ENCODE measurements at places on chromosomes 11 and 22. TPM values are rescaled to one million over a fixed set of nuclear protein-coding genes. Genes with fewer than 3 reads are reported as not detected.

Gene SF3B2
- 169 TPM for total RNA-seq

Gene FGF19
- not detected for total RNA-seq

Gene MS4A12
- not detected for total RNA-seq

Gene CLDN5
- 0.04 TPM for total RNA-seq

Gene C11orf87
- not detected for total RNA-seq

Gene MIOX
- total RNA-seq: not detected

Gene OR51B4
- not detected for total RNA-seq

Gene MYRF
- 0.05 TPM for total RNA-seq

Gene CHRM1
- total RNA-seq: not detected

DNA sequence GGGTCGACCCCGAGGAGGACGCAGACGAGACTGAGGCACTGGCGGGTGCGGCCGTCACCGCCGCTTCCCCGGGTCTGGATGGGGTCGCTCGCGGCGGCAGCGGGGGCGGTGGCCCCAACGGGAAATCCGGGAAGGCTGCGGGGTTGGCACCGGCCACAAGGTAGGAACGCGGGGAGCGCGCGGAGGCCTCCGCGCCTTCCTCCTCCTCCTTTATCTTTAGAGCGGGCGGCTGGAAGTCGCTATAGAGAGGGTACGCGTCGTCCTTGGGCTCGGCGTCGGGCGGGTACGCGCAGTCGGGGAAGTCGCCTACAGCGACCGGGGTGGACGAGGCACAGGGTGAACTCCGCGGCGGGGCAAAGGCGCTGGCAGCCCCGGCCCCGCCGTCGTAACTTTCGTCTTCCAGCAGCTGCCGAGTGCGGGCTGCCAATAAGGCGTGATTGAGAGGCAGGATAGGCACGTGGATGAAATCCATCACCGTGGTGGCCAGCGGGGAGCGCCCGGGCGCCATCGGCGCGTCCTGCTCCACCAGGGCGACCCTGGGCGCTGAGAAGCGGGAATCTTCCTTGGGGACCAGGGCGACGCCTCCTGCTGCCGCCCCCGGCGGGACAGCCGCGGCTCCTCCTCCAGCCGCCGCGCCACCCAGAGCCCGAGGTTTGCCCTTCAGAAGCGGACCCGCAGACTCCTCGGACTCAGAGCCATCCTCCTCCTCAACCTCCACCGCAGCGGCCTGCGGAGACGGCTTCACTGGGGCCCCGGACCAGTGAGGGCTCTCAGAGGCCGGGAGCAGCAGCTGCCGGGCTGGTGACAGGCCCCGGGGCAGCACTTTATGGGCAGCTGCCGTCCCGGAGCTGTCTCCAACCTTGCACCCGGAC is 1.7 kb downstream of the PGR start:
- no peak for DNase-seq

- DNase-seq: no peak
These were observed 3.2 kb downstream of the ATM start for GRCh38 chr11:108226036-108226435.

- DNase-seq: no peak
These were observed 19.2 kb upstream of the KDM2A start for GRCh38 chr11:67099831-67100324.

DNA sequence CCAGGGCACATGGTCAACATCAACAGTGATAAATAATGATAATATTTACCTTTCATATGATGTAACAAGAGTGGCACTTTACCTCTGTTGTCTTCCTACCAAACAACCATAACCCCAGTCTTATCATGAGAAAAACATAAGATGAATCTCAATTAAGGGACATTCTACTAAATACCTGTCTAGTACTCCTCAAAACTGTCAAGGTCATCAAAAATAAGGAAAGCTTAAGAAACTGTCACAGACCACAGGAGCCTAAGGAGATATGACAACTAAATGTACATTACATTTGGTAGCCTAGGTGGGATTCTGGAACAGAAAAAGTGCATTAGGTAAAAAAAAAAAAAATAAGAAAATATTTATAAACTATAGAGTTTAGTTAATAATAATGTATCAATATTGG is 118.1 kb downstream of the CCDC34 start:
- DNase-seq: no peak

DNA sequence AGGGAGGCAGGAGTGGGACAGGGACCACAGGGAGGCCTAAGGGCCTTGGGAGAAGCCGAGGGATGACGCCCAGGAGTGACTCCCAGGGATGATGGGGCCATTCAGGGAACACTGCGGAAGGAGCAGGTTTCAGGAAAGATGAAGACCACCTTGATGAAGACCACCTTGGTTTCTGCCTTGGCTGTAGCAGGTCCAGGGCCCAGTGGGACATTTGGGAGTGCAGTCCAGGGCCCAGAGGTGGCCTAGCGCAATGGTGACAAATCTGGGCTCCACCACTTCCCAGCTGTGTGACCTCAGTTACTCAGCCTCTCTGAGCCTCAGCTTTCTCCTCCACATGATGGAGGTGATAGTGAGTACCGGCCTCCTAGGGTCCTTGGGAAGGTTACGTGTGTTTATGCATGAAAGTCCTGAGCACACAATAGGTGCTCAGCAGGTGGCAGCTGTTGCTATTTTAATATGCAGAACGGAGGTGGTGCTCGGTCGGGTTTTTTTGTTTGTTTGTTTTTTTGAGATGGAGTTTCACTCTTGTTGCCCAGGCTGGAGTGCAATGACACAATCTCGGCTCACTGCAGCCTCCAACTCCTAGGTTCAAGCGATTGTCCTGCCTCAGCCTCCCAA is 770 bp downstream of the TSGA10IP start:
- DNase-seq: no peak

DNA sequence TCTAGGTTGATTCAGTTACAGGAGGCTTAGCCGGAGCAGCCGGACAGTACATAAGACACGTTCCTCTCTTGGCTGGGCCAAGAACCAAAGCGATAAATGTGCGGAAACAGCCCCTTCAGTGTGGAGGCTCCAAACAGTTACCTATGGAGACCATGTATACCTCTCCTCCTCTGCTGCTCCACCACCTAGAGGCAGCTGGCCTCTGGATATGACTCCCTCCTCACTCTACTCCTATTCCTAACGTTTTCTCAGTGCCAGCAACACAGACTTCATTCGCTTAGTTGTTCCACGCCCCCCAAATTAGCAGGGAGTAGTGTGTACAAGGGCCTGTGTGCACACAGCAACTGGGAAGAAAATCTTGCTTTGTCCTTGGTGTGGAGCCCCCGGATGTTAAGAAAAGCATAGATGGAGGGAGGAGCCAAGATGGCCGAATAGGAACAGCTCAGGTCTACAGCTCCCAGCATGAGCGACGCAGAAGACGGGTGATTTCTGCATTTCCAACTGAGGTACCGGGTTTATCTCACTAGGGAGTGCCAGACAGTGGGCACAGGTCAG is 362.3 kb upstream of the KIRREL3 start:
- no peak for DNase-seq

DNA sequence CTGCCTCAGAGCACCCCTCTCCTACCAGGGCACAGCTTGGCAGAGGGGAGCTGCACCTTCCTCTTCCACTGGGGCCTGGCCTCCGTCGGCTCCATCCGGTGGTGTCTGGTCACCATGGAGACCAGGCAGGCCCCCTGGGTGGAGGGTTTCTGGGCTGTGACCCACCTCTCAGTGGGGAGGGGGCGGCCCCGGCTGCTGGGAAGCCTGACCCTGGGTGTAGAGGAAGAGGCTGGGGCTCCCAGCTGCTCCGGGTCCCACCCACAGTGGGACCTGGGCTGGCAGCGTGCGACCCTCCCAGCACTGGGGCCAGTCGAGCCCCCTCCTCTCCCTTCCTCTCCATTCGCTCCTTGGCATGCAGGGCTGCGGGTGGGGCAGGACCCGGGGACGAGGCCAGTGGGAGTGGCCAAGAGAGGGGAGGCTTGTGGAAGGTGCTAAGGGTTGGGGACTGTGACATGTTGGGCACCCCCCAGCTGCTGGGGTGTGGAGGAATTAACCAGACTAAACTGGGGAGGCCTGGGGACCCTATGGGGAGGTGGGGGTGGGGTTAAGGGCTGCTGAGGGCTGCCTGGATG is 46.8 kb downstream of the BRSK2 start:
- DNase-seq: no peak

DNA sequence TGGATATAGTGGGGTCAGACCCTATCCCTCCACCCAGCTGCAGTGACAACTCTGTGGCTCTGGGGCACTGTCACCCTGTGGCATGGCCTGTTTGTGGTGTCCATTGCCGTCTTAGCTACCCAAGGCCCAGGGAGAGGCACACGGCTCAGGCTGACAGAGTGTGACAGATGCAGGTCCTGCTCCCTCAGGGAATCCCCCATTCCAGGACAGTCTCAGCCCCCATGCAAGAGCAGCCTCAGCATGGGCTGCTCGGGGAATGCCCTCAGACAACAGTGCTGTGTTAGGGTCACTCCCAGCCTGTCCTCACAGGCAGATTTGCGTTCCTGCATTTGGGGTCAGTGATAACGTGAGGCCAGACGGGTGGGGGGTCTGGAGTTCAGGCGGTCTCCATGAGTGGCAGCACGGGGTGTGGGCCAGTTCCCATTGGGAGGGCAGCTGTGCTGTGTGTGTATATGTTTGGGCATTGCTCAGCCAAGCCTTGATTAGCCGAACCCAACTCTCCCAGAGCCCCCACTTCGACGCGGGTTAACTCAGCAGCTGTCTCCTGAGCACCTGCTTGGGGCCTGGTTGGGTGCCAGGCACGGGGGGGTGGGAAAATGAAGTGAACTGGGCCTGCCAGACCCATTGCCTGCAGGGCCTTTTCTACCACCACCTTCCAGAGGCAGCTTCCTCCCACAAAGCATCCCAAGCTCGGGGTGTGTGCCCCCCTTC is 5.3 kb upstream of the KCNQ1OT1 start:
- DNase-seq: peak; percentile 95

DNA sequence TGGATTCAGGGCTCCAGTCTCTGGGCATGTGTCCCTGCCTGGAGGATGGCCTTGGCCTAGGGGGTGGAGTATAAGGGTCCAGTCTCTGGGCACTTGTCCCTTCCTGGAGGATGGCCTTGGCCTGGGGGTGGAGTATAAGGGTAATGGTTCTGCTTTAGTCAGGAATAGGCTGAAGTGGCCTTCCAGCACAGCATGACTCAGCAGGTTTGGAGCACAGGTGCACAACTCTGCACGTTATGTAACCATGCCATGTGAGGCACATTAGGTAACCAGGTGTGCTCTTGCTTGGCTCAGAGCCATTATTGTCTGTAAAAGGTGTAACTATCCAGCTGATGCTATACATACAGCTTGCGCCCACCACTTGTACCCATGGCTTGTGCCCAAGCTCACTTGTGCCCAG is 48.4 kb upstream of the POLD3 start:
- DNase-seq: no peak

GRCh38 chr11:34205326-34206035 is 100.1 kb downstream of the NAT10 start:
- DNase-seq: no peak

DNA sequence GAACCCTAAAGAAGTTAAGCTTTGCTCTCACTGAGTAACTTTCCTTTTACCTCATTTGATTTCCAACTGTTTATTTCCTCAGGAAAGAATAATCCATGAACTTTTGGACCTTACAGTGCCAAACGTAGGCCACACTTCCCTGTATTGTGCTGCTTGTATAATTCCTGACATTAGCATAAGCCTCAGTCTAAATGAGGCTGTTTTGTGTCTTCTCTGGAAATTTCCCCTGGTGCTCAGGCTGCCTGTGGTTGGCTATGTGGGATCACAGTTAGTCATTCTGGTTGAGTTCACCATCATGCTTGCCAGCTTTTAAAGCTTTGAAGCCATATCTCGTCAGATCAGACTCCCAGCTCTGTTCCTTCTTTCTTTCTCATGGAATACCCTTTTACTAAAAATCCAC is 107.0 kb downstream of the FAM76B start:
- DNase-seq: no peak

GRCh38 chr22:33180356-33180755 is 122.2 kb upstream of the SYN3 start:
- DNase-seq: no peak

DNA sequence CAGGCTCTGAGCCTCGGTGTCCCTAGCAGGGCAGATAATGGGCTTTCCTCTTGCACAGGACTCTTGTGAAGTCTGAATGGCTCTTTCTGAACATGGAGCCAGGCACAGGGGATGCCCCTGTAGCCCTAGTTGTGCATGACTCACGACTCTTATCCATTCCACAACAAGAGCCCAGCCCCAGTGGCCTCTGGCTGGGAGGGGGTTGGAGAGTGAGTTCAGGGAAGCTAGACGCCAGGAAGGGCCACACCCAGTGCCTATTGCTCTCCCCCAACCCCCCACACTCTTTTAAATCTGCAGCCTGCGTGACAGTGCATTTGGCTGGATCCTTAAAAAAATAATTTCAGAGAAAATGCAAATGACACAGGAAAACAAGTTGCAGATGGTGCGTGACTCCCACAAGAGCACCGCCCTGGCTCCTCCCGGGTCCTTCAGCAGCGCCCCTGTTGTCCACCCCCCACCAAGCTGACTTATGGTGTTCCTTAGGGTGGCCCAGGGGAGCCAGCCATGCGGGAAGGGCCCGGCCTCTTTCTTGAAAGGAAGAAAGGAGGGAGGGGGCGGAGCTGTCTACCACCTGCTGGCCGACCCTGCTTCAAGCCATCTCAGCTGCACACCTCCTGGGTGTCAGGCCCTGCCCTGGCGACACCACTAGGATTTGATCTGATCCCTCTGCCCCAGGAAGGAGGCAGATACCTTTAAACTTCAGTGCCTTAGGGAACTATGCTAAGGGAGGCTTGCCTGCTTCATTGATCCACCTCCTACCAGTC is 74.7 kb downstream of the MN1 start:
- peak; percentile 62 for DNase-seq

DNA sequence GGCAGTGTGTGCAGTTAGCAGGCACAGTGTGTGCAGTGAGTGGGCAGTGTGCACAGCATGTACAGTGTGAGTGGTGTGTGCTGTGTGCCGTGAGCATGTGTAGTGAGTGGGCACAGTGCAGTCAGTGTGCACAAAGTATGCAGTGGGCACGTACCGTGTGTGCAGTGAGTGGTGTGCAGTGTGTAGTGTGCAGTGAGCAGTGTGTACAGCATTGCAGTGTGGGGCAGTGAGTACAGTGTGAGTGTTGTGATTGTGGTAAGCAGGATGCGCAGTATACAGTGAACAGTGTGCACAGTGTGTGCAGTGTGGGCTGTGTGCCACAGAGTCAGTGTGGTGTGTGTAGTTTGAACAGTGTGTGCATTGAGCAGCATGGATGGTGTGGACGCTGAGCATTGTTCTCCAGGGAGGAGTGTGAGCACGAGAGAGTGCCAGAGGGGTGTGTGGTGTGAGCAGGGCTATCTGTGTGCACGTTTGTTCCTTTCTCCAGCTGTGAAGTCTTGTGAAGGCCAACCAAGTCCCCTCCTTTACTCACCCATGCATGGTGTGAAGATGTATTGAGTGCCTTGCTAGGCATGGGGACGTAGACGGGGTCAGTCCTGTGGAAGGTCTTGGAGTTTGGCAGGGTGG is 3.0 kb downstream of the SHANK3 start:
- DNase-seq: no peak

- no peak for DNase-seq
These were observed 54.7 kb downstream of the TRMU start for GRCh38 chr22:46390105-46390651.

DNA sequence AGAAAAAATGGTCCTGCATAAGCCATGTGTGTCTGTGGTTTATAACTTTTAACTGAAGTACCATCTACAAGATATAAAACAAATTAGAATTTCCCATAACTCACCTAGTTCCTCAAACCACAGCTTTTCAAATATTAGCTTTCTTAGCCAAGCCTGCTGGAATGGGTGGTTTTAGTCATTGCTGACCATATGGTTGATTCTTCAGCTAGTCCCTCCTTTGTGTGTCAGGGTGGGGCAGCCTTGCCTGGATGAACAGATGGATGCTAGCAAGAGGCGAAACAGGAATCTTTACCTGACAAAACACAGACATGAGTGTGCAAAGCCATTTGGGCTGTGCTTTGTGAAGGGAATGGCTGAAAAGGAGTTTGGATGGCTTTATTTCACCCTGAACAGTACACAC is 6.9 kb upstream of the B3GNT6 start:
- DNase-seq: no peak

- DNase-seq: no peak
These were observed 4.7 kb upstream of the FAM111B start for GRCh38 chr11:59102259-59102765.

All from SJCRH30 (cell line).